Stimulated activated CD4-positive, alpha-beta T cell treated with anti-CD3 and anti-CD28 coated beads, Interleukin-4, amount 100 ng/mL, for 48 hours (primary cell): ENCODE measurements at places on chromosomes 4 and X.
A peak's percentile ranks its signal among the peaks of the same experiment; 100 is the strongest.

DNA sequence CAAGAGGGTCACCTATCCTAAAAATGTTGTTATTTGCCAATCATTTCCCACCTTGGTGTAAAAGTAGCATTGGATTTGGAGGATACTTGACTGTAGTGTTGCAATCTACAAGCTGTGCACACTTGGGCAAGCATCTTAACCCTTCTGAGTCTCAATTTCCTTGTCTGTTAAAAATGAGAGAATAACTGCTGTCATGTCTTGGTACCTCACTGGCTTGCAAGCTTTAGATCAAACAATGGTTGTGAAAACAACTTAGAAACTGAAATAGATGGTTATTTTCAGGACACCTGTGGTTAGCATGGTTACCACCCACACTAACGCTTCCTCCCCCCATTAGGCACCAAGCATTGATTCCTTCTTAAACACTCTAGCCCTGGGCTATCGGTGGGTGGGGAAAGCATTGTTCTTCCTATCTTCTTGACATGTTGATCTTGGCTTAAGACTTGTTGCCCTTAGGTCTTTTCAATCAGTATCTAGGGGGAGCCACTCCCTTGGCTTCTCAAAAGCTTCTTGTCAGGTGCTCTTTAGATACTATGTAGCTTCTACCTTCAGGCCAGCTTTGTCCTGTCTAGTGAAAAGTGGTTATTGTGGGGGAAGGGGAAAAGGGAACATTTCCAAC lies 10.6 kb upstream of the AMOT start:
- DNase-seq, result no peak

DNA sequence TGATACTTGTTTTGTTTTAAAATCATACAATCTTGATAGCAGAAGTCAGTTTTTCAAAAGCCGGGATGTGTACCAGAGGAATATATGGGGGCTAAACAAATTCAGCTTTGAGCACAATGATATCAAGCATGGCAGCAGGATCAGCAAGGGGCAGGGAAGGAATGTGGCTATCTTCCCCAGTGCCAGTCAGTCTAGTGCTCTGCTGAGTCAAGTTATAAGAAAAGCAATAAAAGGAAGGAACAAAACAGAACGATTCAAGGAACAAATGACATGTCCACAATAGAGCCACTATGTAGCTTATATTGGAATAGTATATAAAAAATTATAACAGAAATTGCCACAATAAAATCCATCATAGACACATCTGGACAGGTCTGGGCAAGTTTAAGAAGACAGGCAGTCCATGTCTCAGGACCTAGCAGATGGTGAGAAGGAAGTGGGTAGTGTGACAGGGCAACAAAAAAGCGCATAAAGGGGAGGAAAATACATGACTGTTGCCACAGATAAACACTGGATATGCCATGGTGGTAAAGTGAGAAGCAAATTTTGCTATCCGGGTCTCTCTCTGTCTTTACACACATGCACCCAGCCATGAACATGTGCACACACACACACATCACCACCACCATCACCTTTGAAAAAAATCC lies 518.2 kb upstream of the HTR2C start:
- DNase-seq, result no peak

DNA sequence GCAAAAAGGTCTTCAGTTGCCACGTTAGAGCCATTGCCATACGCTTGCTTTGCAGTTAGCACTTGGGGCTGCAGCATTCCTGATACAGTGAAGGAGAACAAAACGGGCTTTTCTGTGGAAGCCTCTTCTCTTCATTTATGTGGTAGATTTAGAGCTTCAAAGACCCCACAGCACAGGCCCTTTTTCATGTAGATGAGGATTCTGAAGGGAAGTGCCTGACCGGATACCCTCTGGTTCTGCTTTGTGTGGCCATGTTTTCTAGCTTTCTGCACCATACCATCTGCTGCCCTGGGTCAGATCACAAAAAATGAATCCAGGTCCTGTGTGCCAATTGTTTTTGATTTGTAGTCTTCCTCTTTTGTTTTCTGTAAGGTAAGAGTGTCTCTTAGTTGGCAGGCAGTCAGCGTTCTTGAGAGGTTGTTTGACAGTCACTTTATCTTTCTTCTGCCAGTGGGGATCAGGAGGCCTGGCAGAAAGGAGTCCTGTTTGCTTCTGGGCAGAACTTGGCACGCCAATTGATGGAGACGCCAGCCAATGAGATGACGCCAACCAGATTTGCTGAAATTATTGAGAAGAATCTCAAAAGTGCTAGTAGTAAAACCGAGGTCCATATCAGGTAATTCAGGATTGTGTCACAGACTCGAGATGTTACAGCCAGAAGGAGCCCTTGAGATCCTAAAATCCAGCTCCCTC lies 7.7 kb downstream of the LAP3 start:
- no peak for DNase-seq

GRCh38 chrX:126770179-126770578 lies 49.4 kb upstream of the PRR32 start:
- no peak for DNase-seq

- DNase-seq, result no peak
These were observed 22.3 kb downstream of the FGFR3 start for GRCh38 chr4:1815096-1815996.

GRCh38 chrX:103386332-103386731 lies 10.0 kb downstream of the BEX3 start:
- DNase-seq, result no peak

- DNase-seq, result no peak
These were observed 1397.6 kb downstream of the FAM133A start for GRCh38 chrX:95071621-95072020.

- DNase-seq, result no peak
These were observed 24.7 kb downstream of the APBB2 start for GRCh38 chr4:41189666-41190065.

DNA sequence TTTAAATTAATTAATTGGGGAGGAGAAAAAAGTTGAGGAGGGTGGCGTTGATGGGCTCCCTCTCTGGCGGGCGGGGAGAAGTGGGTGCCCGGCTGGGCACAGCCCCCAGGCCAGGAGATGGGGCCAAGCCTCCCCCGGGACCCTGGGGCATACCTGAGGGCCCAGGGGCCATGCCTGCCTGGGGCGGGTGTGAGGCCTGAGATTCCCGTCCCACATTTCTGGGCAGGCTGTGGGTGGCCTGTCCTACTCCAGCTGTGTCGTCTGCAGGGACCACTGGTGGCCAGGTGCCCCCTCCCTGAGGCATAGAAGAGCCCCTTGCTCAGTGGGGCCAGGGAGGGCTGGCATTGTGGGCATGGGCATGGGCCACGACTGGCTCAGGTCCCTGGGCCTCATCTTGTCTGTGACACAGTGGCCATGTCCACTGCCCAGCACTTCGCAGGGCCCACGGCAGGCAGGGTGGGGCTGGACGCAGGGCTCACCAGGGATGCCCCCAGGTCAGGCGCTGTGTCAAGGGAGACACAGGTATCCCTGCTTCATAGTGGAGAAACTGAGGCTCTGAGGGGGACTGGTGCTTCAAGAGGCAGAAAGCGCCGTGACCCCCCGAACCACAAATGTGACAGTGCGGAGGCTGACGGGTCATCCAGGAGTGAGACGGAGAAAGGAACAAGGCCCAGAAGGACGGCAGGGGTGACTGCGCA lies 60.1 kb downstream of the FAM53A start:
- no peak for DNase-seq

GRCh38 chr4:89914609-89915550 lies 20.2 kb downstream of the MMRN1 start:
- no peak for DNase-seq

- DNase-seq, result no peak
These were observed 34.9 kb upstream of the SLC25A14 start for GRCh38 chrX:130304587-130305368.

GRCh38 chrX:101617211-101618191 lies at the start of gene ARMCX6:
Gene ARMCX6 (minus strand): TSS chrX:101618000. CDS start chrX:101616620, 1,380 bp downstream.
- DNase-seq, result peak; percentile 59

DNA sequence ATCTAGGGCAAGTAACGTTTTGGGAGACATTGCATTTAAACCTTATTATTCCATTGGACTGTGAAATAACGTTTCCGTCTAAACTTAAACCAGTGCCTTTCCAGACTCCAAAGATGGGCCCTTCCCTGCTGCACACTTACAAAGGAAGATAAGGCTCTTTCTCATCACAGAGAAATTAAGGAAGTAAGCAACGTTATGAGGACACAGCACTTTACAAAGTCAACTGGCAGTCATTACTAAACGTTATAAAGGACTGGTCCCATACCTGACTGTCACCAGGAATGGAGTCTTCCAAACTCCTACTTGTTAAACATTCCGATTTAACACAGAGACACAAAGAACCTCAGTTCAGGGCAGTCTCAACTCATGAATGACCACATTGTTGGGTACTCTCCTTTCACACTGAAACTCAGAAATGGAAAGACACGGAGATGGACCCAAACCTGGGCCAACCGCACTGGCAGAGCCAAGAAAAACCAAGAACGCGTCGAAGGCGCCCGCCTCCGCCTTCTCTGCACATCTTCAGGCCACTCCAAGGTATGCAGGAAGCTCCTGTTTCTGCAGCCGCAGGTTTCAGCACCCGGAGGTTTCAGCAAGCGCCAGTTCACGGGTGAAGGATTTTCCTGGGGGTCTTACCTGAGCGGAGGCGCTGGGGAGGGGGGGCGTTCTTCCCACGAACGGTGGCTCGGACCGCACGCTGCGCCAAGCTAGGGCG lies 670 bp downstream of the PAPSS1 start:
- DNase-seq, result peak; percentile 20

GRCh38 chrX:153609917-153610835 lies 11.2 kb upstream of the CCNQ start:
- peak; percentile 66 for DNase-seq

DNA sequence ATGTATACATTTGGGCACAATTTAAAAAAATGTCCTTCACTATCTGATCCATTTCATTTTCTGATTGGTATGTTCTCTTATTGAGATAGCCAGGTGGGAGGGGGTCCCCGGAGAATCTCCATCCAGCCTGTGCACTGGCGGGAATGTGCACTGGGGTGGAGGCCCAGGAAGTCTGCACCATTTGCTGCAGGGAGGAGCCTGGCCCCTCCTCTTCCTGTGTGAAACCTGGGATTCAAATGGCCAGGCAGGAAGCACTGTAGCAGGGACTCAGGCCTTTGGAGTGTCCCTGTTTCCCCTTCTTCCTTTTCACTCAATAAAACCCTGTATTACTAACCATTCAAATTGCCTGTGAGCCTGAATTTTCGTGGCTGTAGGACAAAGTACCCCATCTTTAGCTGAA lies 44.3 kb downstream of the GPRIN3 start:
- no peak for DNase-seq

DNA sequence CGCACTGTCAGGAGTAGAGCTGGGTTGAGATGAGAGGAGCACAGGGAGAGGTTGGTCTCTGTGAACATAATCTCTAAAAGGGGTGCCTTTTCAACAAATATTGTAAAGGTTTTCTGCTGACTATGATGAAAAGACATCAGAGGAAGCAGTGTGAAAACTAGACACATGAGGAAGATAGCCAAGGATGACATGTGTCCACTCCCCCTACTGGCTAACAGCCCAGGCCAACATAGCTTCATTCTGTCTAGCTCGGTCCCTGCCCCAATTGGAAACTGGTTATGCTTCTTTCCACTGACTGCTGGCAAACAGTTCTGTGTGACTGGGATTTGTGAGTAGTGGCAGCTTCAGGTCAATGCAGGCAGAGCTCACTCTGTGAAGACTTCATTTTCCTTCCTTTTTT lies 115.4 kb upstream of the ESX1 start:
- DNase-seq, result no peak

GRCh38 chr4:145414841-145415240 lies 66.8 kb upstream of the SMAD1 start:
- DNase-seq, result no peak

DNA sequence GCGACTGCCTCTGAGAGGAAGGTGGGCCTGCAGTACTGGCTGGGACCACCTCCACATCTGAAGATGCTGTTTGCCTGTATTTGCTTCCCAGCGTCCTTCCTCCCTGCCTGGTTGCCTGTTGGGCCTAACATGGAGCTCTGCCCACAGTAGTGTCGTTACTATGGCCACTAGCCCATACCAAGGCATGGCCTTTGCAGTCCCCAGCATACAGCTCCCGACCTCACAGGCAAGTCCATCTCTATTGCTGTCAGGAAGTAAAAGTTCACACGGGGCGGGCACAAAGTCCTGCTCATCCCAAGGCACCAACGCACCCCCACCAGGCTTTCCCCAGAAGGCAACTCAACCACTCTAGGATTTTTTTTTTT lies 71.6 kb downstream of the MAML3 start:
- no peak for DNase-seq

DNA sequence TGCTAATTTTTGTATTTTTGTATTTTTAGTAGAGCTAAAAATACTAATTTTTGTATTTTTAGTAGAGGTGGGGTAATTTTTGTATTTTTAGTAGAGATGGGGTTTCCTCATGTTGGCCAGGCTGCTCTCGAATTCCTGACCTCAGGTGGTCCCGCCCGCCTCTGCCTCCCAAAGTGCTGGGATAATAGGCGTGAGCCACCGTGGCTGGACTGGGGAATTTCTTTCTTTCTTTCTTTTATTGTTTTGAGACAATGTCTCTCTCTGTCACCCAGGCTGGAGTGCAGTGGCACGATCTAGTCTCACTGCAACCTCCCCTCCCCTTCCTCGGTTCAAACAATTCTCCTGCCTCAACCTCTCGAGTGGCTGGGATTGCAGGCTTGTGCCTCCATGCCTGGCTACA lies 83.0 kb downstream of the FAM193A start:
- no peak for DNase-seq

- no peak for DNase-seq
These were observed 64.5 kb downstream of the SMC1A start for GRCh38 chrX:53357799-53358530.

- no peak for DNase-seq
These were observed 37.2 kb downstream of the TBC1D9 start for GRCh38 chr4:140719022-140719421.

- DNase-seq, result no peak
These were observed 51.9 kb downstream of the PHKA2 start for GRCh38 chrX:18931972-18932371.

- no peak for DNase-seq
These were observed 33.9 kb downstream of the PRDM8 start for GRCh38 chr4:80231180-80231579.

GRCh38 chr4:119299741-119300100 lies 22.2 kb downstream of the FABP2 start:
- DNase-seq, result no peak

- no peak for DNase-seq
These were observed 162.1 kb downstream of the EPHA5 start for GRCh38 chr4:65508168-65508567.

- peak; percentile 11 for DNase-seq
These were observed 72.9 kb upstream of the STIM2 start for GRCh38 chr4:26787461-26788340.

GRCh38 chr4:65592089-65592488 lies 78.2 kb downstream of the EPHA5 start:
- DNase-seq, result no peak

DNA sequence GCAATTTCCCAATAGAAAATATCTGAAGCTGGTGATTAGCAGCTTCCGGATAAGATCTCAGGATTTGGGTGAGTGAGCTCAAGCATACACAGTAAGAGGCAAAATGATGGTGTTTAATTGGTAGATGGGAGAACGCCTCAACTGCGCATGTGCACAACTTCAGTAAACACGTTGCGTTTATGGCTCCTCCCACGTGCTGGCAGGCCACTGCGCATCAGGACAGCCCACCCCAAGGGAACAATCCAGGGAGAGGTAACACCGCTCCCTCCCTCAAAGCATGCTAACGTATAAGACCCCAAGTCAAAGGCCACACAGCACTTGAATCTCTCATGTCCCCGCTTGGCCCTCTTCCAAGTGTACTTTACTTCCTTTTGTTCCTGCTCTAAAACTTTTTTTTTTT lies 10.3 kb upstream of the CENPU start:
- DNase-seq, result no peak

- no peak for DNase-seq
These were observed 1301.9 kb downstream of the PCDH7 start for GRCh38 chr4:32022071-32022470.
